ENCODE measurements at places on chromosomes 16 and 17.

- no peak for DNase-seq
These were observed 51.7 kb downstream of the ZFPM1 start for GRCh38 chr16:88504489-88505404.

- DNase-seq, result no peak
These were observed 37.4 kb upstream of the CCL1 start for GRCh38 chr17:34400301-34400931.

DNA sequence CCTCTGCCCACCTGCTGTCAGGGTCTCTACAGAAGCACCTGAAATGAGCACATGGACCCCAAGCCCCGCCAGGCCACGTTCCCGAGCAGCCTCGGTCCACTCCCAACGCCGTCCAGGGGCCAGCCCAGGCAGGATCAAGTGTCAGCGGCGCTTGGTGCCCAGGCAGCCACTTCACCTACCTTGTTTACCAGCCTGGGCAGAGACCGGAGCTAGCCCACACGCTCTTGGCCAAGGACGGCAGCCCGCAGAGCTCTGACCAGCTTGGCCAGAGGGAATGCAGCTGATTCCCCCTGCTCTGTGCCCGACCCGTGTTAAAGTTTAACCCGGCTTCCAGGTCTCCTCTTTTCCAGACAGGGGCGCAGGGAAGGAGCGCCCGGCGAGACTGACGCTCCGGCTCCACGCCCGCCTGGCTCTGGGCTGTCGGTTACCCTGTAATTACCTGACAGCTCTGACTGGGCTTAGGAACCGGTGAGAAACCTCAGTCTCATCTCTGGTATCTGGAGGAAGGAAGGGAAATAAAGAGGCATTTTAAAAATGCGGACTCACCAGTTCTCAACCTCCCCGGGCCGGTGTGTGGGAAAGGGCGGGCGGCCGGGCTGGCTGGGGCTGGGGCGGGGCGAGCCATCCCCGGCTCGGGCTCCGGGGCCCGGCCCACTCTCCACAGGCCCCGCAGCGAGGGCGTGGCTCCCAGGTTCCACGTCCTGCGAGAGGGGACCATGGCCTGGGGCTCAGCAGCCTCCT lies 4.6 kb downstream of the KIFC3 start:
- DNase-seq, result no peak

- DNase-seq, result no peak
These were observed 12.4 kb upstream of the NFAT5 start for GRCh38 chr16:69553332-69553731.

GRCh38 chr17:32882734-32883133 lies 5.8 kb upstream of the MYO1D start:
- no peak for DNase-seq

DNA sequence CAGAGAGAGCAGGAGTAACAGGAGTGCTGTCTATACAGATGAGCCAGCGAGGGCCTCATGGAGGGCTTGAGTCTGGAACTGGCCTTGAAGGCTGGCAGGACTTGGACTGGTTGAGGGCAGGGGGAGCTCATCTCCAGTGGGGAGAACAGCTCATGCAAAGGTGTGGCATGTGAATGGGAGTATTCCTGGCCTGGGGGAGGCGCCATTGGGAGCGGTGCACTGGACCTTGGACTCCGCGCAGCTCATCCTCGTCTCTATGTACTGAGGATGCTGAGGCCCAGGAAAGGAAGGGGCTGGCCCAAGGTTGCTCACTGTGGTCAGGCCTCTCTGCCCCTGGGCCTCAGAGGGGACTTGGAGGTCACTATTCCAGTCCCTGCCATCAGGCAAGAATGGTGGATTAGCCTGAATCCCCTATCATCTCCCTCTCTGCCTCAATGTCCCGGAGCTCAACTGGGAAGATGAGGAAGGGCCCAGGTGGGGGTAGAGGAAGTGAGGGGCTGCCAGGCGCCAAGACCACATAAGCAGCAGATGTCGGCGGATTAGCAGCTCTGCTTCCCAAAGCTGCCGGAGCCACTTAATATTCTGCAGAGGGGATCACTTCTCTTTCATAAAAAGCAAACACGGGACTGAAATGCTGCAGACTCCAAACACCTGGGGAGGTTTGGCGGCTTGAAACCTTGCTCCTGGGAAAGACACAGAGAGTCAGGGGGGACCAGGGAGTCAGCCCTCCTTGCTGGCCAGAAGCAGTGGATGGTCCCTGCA lies 88.9 kb downstream of the SDK2 start:
- DNase-seq, result no peak

GRCh38 chr16:50718761-50719400 lies 23.0 kb upstream of the CYLD start:
- DNase-seq, result no peak

DNA sequence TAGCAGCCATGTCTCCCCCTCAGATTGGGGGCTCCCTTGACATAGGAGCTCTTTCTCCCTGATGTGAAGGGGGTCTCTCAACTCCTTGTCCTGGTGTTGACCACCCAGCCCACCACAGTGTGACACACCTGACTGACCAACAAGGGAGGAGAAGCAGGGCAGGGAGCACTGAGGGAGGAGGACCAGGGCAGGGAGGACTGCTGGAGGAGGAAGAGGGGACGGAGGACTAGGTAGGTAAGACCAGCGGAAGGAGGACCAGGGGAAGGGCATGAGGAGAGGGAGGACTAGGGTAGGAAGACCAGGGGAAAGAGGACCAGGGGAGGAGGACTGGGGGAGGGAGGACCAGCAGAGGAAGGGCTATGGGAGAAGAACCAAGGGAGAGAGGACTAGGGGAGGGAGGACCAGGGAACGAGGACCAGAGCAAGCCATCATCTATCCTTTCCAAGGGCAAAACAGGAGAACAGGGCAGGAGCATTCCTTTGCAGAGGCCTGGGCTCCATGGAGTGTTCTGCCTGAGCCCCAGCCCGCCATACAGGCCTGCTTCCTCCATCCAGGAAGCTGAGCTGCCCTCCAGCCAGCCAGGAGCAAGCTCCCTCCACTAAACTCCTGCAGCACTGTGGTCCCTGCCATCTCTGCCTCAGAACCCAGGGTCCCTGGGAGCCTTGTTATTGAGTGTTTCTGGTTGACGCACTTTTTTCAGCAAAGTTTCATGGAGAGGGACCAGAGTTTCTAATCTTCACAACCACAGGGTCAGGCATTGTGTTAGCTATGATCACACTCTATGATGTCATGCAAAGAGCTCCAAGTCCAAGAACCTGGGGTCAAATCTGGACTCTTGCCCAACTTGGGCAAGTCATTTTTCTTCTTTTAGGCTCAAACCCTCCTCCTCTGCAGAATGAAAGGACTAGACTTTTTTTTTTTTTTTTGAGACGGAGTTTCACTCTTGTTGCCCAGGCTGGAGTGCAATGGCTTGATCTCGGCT lies 15.4 kb upstream of the KRT17 start:
- no peak for DNase-seq

- DNase-seq, result no peak
These were observed 68.7 kb upstream of the IRX3 start for GRCh38 chr16:54355251-54355650.

- no peak for DNase-seq
These were observed at the start of gene GALR2 for GRCh38 chr17:76074390-76075363. Gene GALR2, plus strand, starts transcription at chr17:76074781. Its CDS starts 103 bp downstream, at chr17:76074884.

DNA sequence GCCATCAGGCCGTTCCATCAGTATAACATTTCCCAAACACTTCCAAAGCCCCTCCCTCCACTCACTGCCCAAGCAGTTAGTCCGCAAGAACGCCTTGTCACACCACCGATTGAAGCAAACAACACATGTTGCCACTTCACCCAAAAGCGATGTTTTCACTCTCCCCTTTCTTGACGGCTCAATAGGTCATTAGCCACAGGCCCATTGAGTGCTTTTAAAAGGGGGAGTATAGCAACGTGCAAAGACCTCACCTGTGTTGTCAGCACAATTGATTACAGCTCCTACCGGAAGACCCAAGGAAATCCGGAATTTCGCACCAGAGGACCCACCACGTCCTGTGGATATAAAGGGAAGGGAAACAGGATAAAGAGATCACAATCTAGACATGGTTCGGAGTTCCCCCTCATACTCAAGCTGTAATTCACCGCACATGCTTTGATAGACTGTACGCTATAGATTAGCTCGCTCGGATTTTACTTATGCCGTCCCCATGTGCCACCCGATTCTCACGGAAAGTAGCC lies 690 bp downstream of the RPL23 start:
- DNase-seq, result no peak

- DNase-seq, result no peak
These were observed 76.9 kb downstream of the AMFR start for GRCh38 chr16:56348168-56349085.

GRCh38 chr17:383771-384621 lies 31.4 kb upstream of the RPH3AL start:
- no peak for DNase-seq

GRCh38 chr16:12113523-12114345 lies 137.2 kb downstream of the SNX29 start:
- no peak for DNase-seq

GRCh38 chr16:52247737-52248136 lies 299.2 kb downstream of the TOX3 start:
- no peak for DNase-seq

DNA sequence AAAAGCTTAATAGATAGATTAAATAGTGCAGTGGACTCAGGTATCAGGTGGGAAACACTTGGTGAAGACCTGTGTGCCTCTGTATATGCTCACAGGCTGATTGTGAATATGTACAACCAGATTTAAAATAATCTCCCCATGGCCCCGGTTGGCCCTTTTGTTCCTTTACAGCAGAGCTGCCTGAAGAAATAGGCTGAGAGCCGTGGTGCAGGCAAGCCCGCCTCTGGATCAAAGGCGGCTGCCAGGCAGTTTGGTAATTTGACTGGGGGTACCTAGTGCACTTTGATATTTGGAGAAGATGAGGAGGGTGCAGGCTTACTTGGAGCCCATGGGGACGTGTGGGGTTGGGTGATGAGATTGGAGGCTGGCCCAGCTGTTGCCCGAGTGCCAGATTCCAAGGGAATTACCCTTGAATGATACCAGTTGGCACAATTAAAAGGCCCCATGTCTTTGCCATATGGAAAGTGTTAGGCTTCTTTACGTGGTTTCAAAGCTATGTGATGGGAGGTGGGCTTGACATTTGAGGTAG lies 5.0 kb downstream of the NKD1 start:
- no peak for DNase-seq

Measured in stimulated activated CD4-positive, alpha-beta T cell treated with anti-CD3 and anti-CD28 coated beads, TNF-alpha, amount 100 ng/mL, for 24 hours (primary cell).